ENCODE measurements at places on chromosomes 3 and 15. TPM values are rescaled to one million over a fixed set of nuclear protein-coding genes. Genes with fewer than 3 reads are reported as not detected.

DNA sequence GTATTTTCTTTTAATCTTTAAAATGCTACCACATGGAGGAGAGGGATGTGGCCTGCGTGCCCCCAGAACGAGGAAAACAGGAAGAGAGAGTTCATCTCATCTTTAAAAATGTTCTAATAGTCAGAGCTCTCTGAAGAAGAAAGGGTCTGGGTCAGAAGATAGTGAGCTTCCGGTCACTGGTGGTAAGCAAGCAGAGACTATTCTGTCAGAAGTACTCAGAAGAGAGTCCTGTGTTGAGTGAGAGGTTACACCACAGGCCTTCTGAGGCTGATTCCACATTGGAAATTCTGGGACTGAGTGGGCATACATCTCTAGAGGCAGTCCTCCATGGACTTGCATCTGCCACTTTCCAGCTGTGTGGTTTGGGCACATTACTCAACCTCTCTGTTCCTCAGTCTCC lies 82.2 kb upstream of the SLC6A1 start:
- no peak for DNase-seq

DNA sequence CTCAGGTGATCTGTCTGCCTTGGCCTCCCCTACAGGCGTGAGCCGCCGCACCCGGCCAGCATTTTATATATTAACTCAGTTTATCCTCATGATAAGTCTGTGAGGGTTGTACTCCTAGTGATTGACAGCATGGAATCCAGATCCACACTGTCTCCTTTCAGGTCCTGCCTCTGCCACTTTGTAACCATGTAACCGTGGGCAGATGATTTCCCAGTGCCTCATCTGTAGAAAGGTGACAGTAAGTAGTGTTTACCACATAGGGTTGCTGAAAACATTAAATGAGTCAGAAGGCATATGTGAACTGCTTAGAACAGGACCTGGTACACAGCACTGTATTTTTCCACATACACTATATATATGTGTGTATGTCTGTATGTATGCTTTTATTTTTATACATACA lies 2.4 kb downstream of the FYTTD1 start:
- no peak for DNase-seq

DNA sequence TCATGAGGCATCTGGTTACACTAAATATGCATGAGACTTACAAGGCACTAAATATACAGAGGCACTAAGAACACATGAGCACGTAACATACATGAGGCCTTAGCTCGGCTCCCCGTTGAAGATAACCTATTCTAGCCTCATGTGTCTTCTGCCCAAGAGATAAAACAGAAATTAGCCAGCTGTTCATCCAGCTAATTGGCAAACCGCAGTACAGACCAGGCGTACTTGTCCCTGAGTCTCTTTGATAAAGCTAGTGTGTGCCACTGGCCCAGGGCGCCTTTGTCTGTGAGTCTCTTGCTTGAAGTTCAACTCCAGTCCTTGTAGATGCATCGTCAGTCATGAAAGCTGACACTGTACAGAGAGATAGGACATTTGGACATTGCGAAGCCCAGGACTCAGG lies 121.9 kb upstream of the SPATA12 start:
- no peak for DNase-seq

- no peak for DNase-seq
Measured at GRCh38 chr15:61447981-61448380, 218.9 kb upstream of the RORA start.

GRCh38 chr15:87736891-87737389 lies 519.6 kb downstream of the NTRK3 start:
- no peak for DNase-seq

DNA sequence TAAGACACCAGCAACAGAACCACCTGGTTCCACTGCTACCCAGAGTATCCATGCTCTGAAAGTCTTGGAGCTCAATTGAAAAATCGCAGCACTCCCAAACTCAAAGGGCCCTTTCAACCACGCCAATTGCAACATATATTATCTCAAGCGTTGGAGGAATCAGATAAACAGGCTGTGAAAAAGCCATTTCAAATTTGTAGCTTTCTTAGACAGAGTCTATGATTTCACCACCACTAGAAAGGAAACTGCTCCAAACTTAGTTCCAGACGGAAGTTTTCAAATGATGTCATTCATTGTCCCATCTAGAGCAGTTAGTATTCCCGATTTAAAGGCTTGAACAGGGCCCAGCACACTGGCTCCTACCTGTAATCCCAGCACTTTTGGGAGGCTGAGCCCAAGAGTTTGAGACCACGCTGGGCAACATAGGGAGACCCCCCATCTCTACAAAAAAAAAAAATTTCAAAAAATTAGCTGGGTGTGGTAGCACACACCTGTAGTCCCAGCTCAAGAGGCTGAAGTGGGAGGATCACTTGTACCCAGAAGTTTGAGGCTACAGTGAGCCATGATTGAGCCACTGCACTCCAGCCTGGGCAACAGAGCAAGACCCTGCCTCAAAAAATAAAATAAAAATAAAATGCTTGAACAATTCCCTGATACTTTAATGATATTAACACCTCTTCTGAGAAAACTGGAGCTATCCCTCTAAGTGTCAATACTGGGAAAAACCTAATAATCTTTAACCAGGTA lies 16.8 kb downstream of the TNIK start:
- no peak for DNase-seq

DNA sequence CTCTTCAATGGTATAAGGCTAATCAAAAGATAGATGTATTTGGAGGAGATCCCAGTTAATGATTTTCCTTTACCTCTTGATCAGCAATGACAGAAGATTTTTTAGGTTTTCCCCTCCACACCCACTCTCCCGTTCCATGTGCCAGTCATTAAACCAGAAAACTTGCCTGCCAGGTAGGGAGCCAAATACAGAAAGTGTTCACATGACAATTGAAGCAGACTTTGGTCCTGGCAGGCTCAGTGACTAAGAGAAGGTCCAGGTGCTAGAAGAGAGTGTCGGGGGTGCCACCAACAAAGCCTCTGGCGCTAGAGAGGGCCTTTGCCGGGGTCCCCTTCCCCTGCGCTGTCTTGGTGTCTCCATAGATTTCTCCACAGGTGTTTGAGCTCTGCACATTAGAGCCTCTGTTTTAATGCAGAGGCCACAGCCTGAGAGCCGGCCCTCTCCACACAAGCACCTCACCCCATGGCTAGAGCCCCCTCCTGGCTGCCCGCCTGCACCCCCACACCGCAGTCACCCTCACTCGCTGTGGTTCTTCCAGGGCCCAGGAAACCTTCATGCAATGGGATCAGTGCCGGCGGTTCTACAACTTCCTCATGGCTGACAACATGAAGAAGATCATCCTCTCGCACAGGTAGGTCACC lies 36.4 kb downstream of the RLBP1 start:
- no peak for DNase-seq

GRCh38 chr15:40917585-40917984 lies 11.6 kb upstream of the DLL4 start:
- no peak for DNase-seq

DNA sequence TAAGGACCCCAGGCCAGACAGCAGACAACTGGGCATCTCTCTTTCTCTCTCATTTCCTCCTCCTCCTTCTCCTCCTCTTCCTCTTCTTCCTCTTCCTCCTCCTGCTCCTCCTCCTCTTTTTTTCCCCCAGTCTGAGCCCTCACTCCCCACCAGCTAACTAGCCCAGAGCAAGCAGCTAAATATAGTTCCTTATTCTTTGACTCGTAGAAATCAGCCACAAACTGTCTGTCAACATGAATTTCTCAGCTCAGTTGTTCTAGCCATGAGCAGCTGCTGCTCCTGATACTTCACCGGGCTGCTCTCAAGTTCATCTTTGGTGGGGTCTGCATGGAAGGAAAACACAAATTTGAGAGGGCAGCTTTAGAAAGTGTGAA lies 19.2 kb upstream of the LOXL1 start:
- no peak for DNase-seq

GRCh38 chr3:4376499-4376898 lies 73.3 kb downstream of the SETMAR start:
- DNase-seq, result peak; percentile 10

GRCh38 chr15:96340598-96341512 lies 10.4 kb downstream of the NR2F2 start:
- peak; percentile 59 for DNase-seq

DNA sequence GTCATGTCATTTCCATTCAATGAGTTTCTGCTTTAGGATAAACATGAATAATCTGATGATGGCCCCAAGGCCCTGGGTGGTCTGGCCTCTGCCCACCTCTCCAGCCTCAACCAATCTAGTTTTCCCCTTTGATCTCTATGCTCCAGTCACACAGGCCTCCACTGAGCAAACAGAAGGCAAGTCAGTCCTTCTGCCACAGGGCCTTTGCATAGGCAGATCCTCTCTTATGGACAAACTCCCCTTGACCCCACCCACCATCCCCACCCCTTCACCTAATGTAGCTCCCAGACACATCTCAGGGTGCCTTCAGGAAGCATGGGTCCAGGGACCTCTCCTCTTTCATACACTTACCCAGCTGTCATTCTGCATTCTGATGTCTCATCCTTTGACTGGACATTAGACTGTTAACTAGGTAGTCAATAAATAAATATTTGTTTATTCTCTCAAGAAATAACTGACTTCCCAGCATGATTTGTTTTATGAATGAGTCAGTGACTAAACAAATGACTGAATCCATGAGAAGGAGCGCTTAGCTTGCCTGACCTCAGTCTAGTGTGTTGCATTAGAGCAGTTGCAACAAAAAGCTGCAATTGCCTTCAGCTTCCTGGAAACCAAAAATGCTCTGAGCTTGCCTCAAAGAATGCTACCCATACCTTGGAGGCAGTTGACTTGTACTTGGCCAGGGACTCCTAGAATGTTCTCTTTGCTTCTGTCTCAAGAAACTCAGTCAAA lies 386.6 kb upstream of the WNT5A start:
- DNase-seq, result peak; percentile 25

DNA sequence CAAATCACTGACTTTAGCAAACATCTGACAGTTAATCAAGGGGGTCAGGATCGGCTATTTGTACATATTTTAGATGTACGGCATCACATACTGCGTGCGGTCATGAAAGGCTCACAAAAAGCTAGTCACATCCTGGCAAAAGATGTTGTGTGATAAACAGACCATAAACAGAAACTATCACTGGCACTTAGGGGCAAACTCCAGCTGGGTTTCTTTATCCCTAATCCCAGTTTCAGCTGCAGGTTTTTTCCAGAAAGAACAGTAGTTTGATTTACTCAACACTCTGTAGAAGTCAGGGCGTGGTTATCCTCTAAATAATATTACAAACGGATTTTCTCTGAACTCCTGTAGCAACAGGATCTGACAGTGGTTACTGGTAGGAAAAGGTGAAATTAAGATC lies 112.4 kb upstream of the BHLHE40 start:
- DNase-seq, result no peak

- no peak for DNase-seq
Measured at GRCh38 chr3:146705225-146705624, 100.1 kb upstream of the PLSCR5 start.

GRCh38 chr3:43286841-43287499 lies 630 bp downstream of the SNRK start:
- peak; percentile 30 for DNase-seq

DNA sequence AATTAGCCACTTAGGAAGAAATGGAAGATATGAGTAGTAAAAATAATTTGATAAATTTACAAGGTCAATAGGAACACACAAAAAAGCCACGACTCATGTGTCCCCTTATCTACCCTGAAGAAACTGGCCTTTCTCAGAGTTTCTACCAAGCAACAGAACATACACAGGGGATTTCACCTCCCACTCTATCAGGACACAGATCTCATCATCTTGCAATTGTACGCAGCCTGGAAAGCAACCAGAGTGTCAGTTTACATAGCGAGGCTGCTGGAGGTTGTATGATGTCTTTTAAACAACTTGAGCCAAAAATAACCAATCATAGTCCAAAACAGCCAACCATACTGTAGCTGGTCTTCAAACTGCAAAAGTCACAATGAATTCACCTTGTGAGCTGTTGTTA lies 19.7 kb upstream of the LMOD3 start:
- peak; percentile 2 for DNase-seq

- DNase-seq, result no peak
Measured at GRCh38 chr3:52121813-52122212, 32.4 kb downstream of the POC1A start.

- no peak for DNase-seq
Measured at GRCh38 chr3:102141096-102141927, 292.0 kb downstream of the NFKBIZ start.

DNA sequence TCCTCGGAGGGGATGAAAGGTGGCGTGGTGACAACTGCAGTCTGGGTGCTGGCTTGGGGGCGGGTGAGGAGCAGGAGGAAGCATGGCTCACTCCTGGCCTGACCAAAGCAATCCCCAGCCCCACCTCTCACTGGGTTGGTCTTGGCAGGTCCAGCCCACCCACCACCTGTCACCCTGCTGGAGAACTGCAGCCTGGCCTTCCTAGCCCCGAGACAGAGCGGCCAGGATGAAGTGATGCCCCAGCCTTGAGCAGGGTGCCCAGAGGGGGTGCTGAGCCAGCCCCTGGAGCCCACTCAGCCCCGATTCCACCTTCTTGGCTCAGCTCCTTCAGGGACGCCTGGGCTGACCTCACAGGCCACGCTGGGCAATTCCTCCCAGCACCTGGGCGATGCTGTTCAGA lies 89.9 kb downstream of the IQSEC1 start:
- no peak for DNase-seq

DNA sequence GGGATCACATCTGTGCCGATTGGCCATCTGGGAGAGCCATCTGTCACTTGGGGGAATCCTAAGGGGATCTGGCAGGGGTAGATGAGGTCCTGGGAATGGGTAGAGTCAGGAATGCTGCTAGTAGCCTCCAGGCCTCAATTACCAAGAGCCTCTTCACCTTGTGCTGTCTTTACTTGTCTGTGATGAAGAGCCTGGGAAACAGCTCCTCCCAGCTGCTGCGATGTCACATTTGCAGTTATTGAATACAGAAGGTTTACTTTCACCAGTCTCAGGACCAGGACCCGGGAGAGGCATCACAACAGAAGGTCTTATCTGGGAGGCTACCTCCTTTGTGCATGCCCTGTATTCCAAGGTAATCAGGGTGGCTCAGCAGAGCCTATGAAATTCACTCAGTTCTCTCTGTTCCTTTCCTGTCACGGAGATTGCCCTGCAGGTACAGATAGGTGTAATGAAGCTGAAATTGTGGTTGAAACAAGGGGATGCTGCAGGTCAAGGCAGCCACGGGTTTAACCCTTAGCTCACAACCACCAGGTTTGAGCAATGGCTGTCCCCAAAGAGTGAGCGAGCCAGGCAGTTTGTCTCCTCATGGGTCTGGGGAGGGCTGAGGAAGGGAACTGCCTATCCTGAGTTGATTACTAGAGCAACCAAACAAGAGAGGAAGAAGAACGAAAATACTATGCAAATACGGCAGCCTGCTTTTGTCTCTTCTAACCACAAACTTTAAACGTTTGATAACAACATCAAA lies 298.9 kb upstream of the RORA start:
- no peak for DNase-seq

CASR gene
- total RNA-seq, result not detected

HTR3E gene
- total RNA-seq, result not detected

CD80 gene
- total RNA-seq, result not detected

CELF6 gene
- total RNA-seq, result 1.1 TPM

KLHL6 gene
- not detected for total RNA-seq

ACOX2 gene
- 18.7 TPM for total RNA-seq

IGSF11 gene
- total RNA-seq, result not detected

MED12L gene
- not detected for total RNA-seq

KCNMB3 gene
- 0.30 TPM for total RNA-seq

SPTSSB gene
- total RNA-seq, result not detected

BLM gene
- total RNA-seq, result 11.3 TPM

FETUB gene
- not detected for total RNA-seq

GTPBP8 gene
- total RNA-seq, result 52.1 TPM

Measured in MG63 (cell line).